ENCODE measurements at places on chromosomes 2 and 18.

DNA sequence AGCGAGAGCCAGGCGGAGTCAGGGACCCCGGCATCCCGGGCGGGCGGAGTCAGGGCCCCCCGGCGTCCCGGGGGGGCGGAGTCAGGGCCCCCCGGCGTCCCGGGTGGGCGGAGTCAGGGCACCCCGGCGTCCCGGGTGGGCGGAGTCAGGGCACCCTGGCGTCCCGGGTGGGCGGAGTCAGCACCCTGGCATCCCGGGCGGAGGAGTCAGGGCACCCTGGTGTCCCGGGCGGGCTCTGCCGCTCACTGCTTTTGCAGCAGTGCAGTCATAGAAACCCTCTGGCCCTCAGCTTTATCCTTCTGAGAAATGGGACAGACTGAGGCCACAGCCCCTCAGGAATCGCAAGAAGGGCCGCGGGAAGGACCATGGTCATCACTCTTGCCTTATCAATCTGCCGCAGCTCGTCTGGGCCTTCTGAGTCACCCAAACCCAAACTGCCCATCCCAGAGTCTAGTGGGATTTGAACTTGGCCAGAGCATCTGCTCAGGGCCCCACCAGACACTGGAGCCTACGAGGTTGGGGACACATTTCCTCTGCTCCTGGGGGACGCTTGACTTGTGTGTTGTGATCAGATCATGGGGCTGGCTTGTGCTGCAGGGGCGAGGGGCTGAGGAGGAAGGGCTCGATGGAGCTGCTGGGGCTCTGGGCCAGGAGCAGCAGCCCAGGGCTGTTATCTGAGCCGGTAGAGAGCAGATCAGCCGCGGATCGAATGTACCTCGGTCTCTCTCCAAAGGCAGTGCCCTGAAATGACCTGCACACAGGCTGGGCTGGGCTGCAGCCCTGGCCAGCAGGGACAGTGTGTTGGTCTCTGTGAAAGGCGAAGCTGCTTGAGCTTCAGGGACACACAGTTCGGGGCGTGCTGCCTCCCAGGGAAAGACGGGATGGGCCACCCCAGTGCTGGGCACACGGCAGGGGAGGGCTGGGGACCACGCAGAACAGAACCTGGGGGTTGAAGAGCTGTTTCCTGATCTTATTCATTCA is 290.1 kb upstream of the HDAC4 start:
- no peak for DNase-seq

- DNase-seq: no peak
Measured at GRCh38 chr2:238127165-238128060, 11.1 kb upstream of the KLHL30 start.

- DNase-seq: no peak
Measured at GRCh38 chr18:22332590-22332989, 85.1 kb downstream of the CTAGE1 start.

GRCh38 chr2:74366036-74366435 is 14.1 kb downstream of the DCTN1 start:
- no peak for DNase-seq

GRCh38 chr18:36977121-36977520 is 148.2 kb downstream of the KIAA1328 start:
- DNase-seq: no peak

GRCh38 chr18:39494211-39494896 is 1928.8 kb upstream of the CELF4 start:
- no peak for DNase-seq

DNA sequence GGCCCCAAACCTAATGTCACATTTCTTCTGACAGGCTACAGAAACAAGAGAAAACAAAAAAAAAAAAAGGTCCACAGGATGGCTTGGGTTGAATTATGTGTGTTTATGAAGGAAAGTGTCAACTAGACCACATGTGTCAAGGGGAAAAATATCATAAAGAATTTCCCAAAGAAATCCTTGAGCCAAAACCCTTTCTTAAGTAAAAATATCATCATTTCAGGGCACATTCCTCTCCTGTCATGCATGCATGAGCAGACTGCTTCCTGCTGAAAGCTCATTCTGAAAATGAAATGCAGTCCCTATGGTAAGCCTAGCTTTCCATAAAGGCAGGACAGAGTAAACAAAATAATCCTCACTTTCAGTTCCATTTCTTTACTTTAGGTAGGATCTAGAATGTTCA is 85.7 kb upstream of the RBBP8 start:
- peak; percentile 51 for DNase-seq

- no peak for DNase-seq
Measured at GRCh38 chr2:65025453-65026123, 30.6 kb upstream of the CEP68 start.

- no peak for DNase-seq
Measured at GRCh38 chr2:148817210-148817708, 57.8 kb upstream of the KIF5C start.

- DNase-seq: no peak
Measured at GRCh38 chr2:47238638-47239037, 83.5 kb upstream of the STPG4 start.

DNA sequence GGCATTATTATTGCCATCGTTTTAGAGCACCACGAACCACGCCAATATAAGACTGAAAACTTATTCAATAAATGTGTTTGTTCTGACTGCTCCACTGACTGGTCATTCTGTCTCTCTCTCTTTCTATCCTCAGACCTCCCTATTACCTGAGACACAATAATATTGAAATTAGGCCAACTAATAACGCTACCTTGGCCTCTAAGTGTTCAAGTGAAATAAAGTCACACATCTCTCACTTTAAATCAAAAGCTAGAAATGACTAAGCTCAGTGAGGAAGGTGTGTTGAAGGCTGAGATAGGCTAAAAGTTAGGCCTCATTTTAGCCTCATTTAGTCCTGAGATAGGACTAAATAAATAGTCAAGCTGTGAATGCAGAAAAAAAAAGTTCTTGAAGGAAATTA is 38.8 kb downstream of the G6PC2 start:
- DNase-seq: no peak

GRCh38 chr2:168062054-168062453 is 185.3 kb downstream of the STK39 start:
- DNase-seq: no peak

DNA sequence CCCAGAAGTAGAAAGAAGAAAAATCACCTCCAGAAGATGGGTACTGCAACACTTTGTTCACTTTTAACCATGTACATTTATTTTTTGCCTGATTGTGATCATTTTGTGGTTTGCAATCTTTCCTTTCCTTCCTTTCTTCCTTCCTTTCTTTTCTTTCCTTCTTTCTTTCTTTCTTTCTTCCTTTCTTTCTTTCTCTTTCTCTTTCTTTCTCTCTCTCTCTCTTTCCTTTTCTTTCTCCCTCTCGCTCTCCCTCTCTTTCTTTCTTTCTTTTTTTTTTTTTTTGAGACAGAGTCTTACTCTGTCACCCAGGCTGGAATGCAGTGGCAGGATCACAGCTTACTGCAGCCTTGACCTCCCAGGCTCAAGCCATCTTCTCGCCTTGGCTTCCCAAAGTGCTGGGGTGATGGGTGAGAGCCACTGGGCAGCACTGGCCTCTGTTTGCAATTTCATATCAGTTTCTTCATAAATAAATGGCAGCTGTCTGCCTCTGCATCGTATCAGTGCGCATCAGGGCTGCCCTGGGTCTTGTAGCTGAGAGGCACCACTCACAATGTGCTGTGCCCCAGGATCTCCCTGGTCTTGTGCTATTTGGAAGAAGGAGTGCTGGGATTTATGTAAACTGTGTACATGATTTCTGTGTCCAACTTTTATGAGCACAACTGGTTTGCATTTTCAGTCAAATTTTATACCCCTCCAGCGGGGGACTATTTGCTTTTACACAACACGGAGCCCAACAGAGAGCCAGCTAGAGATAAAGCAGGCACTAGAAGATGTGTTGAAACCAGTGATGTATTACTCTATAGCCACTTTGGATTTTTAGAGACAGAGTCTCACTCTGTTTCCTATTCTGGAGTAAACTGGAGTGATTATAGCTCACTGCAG is 6.9 kb upstream of the LIMS2 start:
- DNase-seq: no peak

DNA sequence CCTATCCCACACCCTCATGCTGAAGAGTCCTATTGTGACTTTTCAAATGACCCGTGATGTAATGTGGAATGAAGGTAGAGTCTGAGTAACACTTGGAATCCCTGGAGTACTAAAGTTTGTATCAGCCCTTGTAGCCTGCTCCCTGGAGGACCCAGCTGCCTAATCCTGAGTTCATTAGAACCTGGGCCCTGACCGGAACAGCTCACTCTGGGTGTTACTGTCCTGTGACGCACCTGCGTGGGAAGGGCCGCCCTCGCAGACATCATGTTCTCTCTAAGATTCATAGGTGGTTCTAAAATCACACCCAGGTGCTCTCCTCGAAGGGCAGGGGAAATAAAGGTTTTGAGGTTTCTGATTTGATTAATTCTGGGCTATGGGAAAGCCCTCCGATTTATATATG is 62.3 kb downstream of the NCK2 start:
- no peak for DNase-seq

GRCh38 chr2:67899187-67899586 is 163.6 kb downstream of the C1D start:
- peak; percentile 19 for DNase-seq

DNA sequence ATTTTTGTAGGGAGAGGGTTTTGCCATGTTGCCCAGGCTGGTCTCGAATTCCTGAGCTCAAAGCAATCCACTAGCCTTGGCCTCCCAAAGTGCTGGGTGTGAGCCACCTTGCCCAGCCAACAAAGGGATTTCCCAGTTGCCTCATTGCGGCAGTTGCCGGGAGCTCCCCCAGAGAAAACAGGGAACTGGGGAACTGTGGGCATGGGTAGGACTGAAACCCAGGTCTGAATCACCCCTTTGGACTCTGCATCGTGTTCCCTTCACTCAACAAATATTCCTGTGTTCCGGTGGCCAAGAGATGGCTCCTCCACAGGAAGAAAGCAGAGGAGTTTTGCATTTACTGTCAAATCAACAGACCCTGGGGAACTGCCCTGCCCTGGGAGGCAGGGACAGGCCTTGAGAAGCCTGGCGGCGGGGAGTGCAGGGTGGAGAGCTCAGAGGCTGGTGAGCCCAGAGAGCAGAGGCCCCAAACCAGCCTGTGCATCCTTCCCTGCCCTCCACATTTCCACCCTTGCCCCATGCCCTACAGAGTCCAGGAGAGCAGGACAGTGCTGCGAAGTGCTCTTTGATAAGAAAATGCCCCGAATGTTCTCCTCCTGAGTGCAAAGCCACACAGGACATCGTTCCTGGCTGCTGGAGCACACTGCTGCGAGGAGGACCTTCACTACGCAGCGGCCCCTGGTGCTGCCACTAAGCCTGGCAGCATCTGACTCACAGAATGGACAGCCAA is 24.9 kb downstream of the MYO7B start:
- no peak for DNase-seq

All from astrocyte of the cerebellum (primary cell).